ENCODE measurements at places on chromosomes 7 and 10. TPM values are rescaled to one million over a fixed set of nuclear protein-coding genes. Genes with fewer than 3 reads are reported as not detected.

The CH25H gene
- total RNA-seq = not detected

The EN2 gene
- not detected for total RNA-seq

The GPR37 gene
- total RNA-seq = 1.4 TPM

The SKIDA1 gene
- total RNA-seq = 0.29 TPM

The TAS2R5 gene
- not detected for total RNA-seq

The GIMAP2 gene
- 1.2 TPM for total RNA-seq

Data from myometrial cell (primary cell).